RPMI7951 (cell line): ENCODE measurements at places on chromosomes 1 and 21.

- no peak for DNase-seq
Observed at GRCh38 chr1:72011721-72012120, 270.6 kb downstream of the NEGR1 start.

- DNase-seq: no peak
Observed at GRCh38 chr21:24076179-24076578, 1531.1 kb downstream of the MRPL39 start.

- DNase-seq: no peak
Observed at GRCh38 chr1:23568608-23569383, 9.5 kb upstream of the ID3 start.

DNA sequence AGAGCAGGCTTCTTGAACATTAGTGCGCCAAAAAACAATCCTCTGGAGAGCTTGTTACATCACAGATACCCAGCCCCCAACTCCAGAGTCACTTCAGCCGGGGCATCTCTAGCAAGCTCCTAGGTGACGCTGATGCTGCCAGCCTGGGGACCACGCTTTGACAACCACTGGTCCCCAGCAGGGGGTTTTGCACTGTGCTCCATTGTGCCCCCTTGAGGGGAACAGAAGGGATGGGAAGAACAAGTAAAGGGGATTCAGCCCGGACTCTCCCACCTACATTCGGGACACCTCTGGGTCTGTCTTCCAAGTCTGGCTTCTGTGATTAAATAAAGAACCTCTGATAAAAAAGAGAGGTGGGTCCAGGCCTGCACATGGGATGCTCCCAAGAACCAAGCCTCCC is 60.4 kb downstream of the ATP5PO start:
- DNase-seq: no peak

GRCh38 chr1:71228241-71228640 is 147.4 kb upstream of the ZRANB2 start:
- DNase-seq: no peak

GRCh38 chr1:217331698-217332097 is 299.2 kb downstream of the GPATCH2 start:
- no peak for DNase-seq

DNA sequence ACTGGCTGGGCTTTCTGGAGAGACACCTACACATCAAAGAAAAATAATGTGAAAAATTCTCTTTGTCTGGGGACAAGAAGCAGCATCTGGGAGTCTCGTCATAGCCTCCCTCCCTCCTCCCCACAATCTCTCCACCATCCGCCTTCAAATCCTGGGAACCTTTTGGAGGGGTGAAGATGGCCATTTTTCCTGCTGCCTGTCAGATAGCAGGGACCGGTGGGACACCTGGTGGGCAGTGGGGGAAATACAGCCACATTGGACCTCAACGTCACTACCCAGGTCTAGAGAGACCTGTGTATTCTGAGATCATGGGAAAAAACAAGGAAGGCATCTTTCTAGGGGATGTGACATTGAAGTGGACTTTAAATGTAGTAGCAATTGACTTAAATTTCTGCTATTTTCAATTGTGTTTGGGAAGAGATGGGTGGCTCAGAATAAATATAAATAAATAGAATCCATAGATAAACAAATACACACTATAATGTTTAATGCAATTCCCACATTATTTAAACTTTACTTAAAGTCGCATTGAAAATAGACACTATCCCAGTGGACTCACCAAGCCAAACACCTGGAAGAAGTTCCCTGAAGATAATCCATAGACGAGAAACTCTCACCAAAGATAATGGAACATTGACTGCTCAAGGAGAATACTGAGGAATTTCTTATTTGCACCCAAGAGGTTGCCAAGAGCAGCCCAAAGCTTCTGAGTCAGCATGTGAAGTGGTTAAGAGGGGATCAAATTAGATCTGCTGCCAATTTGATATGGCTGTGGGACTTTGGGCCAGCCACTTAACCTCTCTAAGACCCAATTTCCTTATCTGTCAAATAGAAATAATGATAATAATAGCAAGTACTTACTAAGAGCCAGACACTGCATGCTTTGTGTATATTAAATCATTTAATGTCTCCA is 147.6 kb upstream of the CAMK1G start:
- DNase-seq: peak; percentile 64

DNA sequence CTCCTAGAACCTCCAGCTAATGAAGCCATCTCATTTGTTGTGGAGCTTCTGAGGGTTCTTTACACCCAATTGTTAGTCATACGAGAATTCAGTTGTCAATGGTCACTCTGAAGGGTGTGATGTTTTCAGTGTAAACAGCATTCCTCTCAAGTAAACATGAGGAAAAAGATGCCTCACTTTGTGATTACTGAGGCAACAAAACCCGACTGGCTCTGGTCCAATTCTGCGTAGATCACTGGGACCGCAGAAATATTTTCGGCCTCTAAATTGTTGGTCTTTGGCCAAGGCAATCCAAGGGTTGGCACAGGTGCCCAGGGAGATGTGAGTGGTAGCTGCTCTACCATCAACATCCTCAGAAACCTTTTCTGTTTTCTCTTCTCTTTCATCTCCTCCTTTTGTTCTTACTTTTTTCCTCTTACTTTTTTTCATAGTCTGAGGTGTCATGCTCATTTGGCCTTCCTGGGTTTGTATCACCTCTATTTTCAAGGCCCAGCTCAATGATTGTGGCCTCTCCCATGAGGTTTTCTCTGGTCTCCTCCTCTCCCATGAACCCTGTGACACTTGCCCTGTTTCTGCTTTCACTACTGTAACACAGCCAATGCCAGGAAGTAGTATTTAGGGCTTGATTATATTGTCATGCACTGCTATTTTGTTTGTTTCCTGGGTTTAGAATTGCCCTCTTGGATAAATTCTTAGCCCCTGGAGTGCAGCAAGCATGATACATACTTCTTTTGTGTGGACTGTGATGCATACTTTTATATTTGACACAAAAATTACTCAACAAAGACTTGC is 221.9 kb downstream of the TNR start:
- DNase-seq: no peak

DNA sequence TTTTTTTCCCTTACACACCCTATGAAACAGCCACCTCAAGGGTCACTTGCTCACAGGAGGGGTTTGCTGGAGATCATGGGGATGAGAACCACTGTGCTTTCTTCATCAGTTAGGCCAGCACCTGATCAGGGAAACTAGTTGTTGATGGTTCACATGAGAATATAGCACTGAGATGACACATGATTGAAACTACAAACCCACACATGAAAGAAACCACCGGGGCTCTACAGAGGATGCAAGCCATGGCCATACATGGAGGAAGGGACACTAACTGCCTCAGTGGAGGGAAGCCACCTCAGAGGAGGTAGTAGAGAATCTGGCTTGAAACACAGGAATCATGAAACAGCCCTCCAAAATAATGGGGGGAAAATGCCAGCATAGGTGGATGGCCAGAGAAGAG is 63.2 kb downstream of the PRKAB2 start:
- DNase-seq: no peak

GRCh38 chr1:164753521-164754077 is 194.6 kb downstream of the PBX1 start:
- peak; percentile 45 for DNase-seq
